ENCODE measurements at places on chromosomes 2 and 18.

- DNase-seq: no peak
These were observed 17.0 kb downstream of the TMEM177 start for GRCh38 chr2:119696005-119696404.

DNA sequence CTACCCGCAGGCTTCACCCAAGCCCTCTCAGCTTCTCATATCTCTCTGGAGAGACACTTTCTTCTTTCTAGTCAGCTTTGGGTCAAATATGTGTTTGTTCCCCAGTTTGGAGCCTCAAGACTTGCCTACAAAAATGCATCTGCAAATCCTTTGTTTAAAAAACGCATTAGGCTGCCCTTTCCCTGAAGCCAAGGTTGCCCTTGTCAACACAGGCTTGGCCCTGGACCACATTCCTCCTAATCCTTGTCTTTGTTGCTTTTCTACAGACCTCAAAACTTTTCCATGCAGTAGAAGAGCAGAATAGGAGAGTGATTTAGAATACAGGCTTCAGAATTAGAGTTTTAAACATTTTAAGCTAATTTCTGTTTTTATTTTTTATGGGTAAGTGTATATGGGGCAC, 307.8 kb downstream of the NAPG start:
- no peak for DNase-seq

DNA sequence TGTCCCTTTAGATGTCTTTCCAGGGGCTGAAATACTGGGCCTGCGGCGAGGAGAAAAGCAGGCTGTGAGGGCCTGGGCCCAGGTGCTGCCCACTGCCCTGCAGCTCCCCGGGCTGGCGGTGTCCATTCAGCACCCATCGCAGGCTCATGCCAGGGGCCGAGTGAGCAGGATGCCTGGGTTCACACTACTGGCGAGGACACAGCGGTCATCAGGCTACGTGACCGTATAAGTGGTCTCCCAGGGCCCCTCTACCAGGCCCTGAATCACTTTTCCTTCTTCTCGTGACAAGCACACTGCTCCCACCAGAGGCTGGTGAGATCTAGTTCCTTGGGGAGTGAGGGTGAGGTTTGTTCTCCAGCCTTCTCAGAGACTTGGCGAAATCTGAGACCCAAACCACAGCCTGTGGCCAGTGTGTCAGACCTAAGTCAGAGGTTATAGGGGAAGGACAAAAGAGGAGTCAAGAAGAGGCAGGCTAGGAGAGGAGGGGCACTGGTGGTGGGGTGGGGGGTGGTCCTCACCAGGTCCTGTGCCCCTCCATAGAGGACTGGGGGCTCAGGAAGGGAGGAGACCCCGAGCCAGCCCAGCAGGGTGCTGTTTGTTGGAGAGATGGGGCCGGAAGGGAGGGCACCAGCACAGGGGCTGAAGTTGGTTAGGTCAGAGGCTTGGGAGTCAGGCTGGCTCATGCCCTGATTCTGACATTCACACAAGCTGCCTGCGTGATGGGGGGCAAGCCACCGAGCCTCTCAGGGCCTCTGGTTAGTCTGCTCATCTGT, 6.6 kb upstream of the SEMA4C start:
- no peak for DNase-seq

DNA sequence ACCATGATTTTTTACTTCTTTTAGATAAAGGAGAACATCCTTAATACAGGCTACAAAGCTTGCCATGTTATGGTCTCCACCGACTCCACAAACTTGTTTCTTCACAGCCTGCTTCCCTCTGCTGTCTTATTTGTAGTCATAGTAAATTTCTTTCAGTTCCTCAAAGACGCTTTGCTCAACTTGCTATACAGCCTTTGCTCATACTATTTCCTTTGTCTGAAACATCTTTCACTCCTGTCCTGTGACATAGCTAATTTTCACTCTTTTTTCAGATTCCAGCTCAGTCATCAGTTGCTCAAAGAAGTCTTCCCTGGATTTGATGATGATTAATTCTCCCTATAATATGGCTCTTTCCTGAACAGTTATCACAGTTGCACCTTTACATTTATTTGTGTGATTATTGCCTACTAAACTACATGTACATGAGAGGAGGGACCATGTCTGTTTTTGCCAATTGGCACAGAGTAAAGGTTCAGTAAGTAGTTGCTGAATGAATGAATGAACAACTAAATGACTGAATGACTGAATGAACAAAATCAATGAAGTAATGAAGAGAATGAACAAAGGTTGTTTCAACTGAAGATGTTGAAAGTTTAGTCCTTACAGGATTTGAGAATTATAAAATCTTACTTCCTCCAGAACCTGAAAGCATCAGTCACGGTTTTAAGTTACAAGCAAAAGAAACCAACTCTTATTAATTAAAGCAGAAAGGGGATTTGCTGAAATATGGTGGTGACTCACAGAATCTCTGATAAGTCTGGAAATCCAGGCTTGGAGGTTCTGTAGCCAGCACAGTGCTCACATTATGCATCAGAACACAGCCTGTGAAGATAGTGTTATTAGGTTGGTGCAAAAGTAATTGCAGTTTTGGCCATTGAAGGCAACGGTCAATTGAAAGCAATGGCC, 186.4 kb upstream of the FAM98A start:
- DNase-seq: no peak

DNA sequence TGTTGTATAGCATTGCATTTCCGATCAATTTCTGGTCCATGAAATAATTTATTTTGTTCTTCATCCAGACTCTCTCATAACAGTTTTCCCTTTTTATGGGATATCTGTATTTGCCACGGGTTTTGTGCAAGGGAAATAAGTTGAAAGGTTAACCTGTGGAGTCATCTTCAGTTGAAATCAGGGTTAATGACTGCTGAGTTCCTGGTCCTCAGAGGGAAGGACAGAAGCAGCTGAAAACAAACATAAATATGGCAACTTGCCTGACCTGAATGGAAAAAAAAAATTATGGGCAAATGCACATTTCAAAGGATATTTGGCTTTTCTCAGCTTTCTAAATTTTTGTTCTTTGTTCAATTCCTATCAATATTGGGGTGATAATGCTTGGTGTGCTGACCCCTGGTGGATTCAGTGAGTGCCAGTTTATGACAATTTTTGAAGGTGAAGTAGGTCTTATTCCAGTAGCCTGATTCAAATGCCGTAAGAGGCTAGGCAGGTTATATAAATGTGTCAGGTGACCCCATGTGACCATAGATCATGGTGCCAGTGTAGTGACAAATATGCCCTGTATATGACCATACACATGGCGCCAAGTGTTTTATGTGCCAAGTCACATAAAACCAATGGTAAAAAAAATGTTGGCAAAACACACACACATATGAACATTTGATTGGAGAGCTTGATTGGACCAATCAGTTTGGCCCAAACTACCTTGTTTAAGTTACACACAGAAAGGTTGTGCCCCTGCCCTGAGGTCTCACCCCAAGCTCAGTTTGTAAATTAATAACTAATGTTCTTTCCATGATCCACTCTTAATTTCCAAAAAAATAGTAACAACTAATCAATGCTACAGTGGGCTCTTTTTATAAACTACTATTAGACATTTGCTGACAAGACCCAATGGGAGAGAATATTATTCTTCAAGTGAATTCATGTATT, 47.6 kb upstream of the FAM124B start:
- no peak for DNase-seq

GRCh38 chr2:65997961-65998360, 437.0 kb upstream of the MEIS1 start:
- no peak for DNase-seq

GRCh38 chr2:184197413-184197812, 400.9 kb upstream of the ZNF804A start:
- DNase-seq: no peak

DNA sequence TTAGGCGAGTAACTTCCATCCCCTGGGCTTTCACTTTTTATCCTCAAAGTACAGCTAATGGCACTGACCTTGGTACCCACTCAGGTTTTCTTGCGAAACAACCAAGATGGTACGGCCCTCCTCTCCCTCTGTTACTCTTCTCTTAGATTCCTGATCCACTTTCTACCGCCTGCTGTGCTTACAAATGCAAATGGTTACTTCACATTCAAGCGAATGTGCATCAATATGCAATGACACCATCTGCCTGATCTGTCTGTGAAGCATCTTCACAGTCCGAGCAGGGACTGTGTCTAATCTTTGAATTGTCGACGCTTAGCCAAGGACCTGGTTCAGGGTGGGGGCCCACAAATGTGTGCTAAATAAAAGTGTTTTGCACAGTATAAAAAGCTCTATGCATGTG, 112.2 kb downstream of the TRIB2 start:
- no peak for DNase-seq

DNA sequence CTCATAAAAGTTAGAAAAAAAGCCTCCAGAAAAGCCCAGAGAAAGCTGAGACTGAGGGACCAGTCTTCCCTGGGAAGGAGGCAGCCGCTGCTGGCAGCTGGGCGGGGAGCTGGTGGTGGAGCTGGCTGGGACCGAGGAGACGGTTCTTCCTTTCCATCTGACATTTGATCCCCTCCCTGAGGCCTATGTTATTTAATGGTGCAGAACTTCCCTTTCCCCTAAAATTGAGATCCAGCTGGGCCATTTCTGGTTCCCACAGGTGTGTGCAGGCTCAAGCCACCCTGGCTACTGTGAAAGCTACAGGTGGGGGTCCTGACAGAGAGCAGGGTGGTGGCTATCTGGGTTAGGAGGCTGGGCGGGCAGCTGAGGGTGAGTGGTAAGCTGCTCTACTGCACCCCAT, 81.5 kb upstream of the FZD7 start:
- no peak for DNase-seq

- no peak for DNase-seq
These were observed 57.0 kb upstream of the HNRNPA3 start for GRCh38 chr2:177155631-177156030.

GRCh38 chr18:303607-304006, 35.8 kb upstream of the THOC1 start:
- no peak for DNase-seq

GRCh38 chr18:62723666-62724281, 8.4 kb downstream of the PHLPP1 start:
- DNase-seq: no peak

GRCh38 chr2:225056330-225057073, 14.2 kb upstream of the DOCK10 start:
- no peak for DNase-seq

DNA sequence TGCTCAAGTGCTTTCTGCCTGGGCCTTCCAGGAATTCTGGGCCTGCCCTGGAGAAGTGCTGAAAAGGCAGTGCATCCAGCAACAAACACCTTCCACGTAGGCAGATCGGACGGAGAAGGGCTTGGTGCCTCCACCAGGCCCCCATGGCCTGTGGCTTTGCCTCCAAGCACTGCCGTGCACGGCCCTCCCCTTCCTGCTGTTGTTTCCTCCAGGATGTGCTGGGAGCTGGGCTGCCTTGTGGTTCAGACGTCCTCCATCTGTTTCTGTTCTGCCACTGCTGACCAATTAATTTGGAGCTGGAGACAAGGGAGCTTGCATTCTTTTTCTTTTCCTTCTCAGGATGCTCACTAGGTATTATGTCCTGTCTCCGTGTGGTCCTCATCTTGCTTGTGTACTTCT, 197.0 kb downstream of the HRH4 start:
- DNase-seq: no peak

- no peak for DNase-seq
These were observed 93.1 kb downstream of the PIK3C3 start for GRCh38 chr18:42048158-42048557.

GRCh38 chr2:20595439-20596192, 55.3 kb downstream of the HS1BP3 start:
- no peak for DNase-seq

GRCh38 chr2:188023035-188023434, 268.6 kb upstream of the GULP1 start:
- DNase-seq: no peak

DNA sequence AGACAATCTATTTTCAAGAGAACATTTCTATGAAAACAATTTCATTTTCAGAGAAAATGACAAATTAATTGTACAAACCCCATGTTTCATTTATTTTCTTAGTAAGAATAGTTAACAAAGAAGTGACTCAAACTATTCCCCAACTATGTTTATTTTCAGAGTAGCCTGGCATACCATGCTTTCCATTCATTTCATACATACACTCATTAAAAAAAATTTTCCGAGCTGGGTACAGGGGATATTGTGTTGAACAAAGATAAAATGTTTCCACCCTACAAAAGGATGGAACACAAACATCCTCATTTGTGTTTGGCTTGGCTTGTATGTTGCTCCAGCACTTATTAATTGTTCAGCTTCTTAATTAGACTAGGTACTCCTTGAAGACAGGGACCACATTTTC, 331.4 kb downstream of the EXOC6B start:
- DNase-seq: no peak

DNA sequence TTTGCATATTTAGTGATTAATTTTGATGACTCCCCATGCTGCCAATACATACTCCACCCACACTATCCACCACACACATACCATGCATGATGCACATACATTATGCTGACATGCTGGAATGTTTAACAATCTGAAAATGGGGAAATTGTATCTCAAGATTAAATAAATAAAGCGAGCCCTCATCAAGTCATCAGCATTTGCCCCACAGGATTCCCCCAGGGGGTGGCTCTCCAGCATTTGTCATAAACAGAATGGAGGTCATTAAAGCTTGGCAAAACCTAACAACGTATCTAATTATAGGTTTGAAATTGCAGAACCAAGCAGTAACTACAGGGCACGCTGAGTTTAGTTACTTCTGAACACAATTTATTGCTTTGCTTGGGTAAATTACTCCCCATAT, 141.2 kb upstream of the TACR1 start:
- no peak for DNase-seq

GRCh38 chr2:84901593-84902120, 3.8 kb upstream of the TMSB10 start:
- DNase-seq: no peak

DNA sequence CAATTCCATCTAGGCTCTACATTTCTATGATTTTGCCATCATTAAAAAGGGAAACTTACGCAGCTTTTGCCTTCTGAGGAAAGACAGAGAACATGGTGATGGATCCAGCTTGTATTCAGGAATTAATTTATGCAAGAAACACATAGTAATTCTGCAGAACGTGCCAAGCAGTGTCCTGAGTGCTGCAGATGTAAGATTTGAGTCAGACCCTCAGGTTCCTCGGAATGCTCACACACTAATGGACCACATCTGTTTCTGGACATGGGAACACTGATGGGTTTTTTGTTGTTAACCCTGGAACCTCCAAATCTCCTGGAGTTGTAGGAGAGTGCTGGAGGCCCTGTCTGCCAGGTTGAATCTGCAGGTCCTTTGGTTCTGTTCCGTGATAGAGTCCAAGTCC, 132.9 kb downstream of the SETBP1 start:
- no peak for DNase-seq

DNA sequence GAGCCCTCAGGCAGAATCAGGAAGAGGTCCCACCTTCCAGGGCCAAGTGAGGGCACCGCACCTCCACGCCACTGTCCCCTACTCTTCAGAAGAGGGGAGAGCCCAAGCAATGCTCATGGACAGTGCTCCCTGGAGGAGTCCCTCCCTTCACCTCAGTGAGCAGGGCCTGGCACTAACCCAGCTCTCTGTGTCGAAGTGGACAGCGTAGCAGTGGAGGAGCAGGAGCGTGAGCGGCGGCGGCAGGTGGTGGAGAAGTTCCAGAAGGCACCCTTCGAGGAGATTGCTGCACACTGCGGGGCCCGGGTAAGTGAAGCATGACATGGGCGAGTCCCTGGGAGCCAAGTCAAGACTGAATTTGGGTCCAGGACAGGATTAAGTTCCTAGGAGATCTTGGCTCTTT, 16.7 kb downstream of the POMC start:
- no peak for DNase-seq

All from hematopoietic multipotent progenitor cell treated with erythropoietin and hydrocortisone succinate and interleukin-3 and kit ligand, for 17 days (in vitro differentiated cells).